ENCODE measurements at places on chromosomes 7 and 10.

GRCh38 chr7:88670536-88670935 lies 89.0 kb upstream of the ZNF804B start:
- no peak for DNase-seq

- no peak for DNase-seq
These were observed 55.8 kb downstream of the PARD3 start for GRCh38 chr10:34759161-34759836.

DNA sequence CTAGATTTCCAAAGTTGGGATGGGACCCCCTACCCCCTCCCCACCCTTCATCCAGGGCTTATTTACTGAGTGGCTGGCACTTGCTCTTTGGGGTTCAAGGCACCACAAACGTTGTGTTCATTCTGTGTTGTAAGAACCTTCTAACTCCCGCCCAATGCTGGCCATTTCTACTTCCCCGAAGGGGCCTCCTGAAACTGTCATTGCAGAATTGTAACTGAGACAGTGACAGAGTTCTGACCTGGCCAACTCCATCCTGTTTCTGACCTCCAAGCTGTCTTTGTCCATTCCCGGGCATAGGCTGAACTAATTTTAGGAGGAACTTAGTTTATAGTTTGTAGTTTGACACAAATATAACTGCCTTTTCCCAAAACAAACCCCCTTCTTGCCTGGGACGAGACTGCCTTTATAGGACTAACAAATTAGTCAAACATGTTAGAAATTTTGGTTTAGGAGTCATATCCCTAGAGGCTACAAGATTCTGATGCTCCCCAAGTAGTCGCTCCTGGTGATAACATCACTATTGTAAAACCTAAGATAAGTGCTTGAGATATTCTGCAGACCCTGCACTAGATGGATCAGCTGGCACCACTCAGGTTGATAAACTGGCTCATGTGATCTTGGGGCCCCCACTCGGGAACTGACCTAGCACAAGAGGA lies 34.8 kb upstream of the ZMIZ2 start:
- no peak for DNase-seq

DNA sequence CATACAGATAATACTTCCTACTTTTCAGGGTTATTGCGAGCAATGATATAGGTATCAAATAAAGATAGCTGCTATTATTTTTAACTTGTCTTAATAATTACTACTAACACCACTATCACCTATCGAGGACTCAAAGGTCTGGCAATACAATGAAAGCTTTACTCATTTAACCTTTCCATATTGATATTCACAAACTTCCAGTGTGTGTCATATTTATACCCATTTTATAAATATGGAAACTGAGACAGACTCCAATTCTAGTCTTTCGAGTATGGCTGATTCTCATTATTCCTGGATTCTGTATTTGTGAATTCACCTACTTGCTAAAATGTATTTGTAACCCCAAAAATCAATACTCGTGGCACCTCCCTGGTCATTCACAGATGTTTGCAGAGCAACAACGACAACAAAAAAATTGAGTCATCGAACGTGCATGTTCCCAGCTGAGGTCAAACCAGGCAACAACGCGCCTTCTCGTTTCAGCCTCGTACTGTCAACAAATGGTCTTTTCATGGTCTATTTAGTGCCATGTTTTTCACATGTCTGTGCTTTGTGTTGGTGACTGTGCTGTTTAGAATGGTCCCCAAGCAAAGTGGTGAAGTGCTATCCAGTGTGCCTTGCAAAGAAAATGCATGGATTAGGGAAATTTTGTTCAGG lies 51.7 kb downstream of the SMURF1 start:
- DNase-seq, result no peak

GRCh38 chr7:139131601-139132041 lies 22.1 kb upstream of the ZC3HAV1 start:
- DNase-seq, result no peak

DNA sequence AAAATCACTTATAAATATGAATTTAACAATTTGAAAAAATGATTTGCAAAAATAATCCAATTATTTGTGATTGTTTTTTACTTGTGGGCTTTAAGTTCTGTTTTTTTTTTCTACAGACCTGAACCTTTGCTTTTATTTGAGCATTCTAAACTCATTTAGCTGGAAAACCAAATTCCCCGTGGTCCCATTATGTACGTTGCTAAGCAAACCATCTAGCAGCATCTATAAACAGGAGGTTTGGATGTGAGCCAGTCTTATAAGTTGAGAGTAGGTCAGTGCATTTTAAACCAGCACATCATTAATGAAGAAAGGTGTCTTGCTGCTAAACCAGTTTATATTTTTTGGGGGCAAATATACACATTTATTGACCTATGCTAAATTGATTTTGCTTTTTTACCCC lies 77.3 kb downstream of the LRRN3 start:
- no peak for DNase-seq

- DNase-seq, result no peak
These were observed 58.5 kb downstream of the FOXL3 start for GRCh38 chr7:348480-348844.

DNA sequence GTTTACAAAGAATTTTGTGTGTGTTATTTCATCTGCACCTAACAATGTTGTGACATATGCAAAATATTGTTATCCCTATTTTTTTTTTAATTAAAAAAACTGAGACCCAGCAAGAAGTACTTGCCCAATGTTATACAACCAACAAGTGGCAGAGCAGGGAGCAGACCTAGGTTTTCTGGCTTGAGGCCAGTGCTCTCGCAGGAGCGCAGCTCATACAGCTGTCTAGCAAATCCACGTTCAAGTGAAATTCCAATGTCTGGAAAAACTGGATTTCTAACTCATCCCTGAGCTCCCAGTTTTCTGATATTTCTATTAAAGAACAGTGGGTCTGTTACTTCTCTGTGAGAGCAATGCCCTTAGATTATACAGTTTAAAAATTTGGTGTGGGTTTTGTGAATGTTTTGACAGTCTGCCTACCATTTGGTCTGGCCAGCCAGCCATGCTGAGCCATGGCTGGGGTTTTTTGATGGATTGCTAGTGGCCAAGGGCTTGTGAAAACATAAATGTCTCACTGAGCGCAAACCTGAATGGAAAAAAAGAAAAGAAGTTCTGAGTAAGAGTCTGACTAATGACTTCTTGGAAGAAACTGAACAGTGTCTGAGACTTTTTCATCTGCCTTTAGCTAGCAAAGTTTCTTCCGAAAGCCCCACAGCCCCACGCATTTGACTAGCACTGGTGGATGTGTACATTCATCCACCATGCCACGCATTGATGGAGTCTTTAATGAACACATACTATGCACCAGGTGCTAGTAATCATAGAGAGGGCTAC lies 15.4 kb upstream of the PRF1 start:
- DNase-seq, result no peak

DNA sequence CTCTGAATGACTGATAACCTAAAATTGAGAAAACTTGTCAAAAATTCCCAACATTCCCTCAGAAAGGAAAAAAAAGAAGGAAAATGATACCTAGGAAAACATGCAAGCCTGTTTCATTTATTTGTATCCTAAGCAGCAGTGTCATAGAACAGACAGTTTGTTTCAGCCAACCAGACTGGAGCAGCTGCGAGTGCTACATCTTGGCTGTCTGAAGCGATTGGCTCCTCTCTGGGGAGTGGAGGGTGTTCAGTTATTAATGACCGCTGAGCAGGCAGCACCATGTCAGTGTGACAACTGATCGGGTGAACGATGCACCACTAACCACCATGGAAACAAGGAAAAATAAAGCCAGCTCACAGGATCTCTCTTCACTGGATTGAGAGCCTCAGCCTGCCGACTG lies at the start of gene LRRN3:
LRRN3 (plus strand) TSS at position 282 of the 400 bp plus-strand sequence. CDS start 31,646 bp downstream, outside the sequence.
- DNase-seq, result peak; percentile 64

GRCh38 chr7:28750981-28751380 lies 207.1 kb downstream of the TRIL start:
- no peak for DNase-seq

GRCh38 chr7:76377186-76377918 lies 18.6 kb upstream of the YWHAG start:
- no peak for DNase-seq

DNA sequence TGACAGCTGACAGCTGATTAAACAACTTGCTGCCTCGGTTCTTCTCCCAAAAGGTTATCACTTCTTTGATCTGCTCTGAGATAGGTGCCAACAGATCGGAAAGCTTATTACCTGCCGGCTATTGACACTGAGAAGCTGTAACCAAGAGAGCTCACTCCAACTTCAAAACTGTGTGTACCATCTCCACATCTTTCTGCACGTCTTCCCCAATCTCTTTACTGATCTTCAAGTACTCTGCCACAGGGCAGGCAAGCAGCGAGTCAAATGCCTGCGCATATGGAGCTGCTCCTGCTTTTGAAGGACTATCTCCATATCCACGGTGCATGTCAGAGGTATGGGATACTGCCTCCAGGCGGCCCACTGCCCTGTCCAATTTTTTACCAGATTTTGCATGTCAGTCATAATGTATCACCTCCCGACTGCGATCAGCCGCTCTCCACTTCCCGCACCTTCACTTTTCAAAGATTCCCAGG lies 352 bp upstream of the ZNF485 start:
- no peak for DNase-seq

GRCh38 chr7:100679927-100680575 lies 6.5 kb downstream of the GNB2 start:
- DNase-seq, result peak; percentile 87

GRCh38 chr10:84256510-84257342 lies 11.9 kb downstream of the RGR start:
- no peak for DNase-seq

DNA sequence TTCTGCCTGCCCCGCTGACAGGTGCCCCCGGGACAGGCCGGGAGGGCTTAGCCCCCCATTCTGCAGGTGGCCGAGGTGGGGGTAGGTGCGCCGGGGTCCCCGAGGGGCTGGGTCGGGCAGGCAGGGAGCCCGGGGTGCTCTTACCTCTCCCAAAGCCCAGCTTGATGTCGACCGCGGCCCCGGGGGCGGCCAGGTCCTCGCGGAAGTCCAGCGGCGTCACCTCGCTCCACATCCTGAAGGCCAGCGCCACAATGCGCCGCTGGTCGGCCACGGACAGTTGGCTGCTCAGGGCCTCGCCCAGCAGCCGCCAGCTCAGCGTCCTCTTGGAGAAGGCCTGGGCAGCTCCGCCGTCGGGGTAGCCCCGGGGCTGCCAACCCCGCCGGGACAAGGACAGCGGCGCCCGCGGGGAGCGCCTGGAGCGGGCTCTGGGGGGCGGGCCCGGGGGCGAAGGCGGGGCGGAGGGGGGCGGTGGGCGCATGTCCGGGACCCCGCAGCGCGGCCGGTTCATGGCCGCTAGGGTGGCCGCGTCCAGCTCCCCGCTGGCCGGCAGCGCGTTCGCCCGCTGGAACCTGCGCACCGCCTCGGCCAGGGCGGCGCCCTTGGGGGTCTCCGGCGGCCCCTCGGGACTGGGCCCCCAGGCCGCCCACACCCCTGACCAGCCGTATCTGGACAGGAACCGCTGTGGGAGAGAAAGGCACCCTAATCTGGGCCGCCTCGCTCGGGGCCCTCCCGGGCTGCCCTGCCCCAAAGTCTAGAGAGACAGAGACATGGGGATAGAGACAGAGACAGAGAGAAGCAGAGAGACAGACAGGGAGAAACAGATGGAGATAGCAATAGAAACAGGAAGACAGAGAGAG lies 1.7 kb downstream of the MMP21 start:
- DNase-seq, result no peak

DNA sequence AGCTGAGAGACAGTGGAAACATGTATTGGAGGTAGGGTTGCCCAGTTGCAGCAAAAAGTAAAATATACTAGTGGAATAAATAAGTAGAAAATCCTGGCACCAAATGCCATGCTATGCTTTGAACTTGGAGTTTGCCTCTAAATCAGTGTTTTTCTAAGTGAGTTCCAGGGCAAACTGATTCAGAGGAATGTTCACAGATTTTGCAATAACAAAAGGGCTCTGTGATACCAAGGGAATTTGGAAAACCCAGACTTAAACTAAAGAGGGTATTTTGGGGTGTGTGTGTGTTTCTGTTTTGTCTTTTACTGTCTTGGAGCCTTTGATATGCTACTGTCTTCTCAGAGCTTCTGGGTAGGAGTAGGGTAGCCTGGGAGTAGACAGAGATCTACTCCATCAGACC lies 39.9 kb downstream of the SLC26A4 start:
- no peak for DNase-seq
